SJSA1 (cell line): ENCODE measurements at places on chromosomes 1 and 21. TPM values are rescaled to one million over a fixed set of nuclear protein-coding genes. Genes with fewer than 3 reads are reported as not detected.

The OR10J5 gene
- total RNA-seq, result not detected in 2 replicates

The TNFSF4 gene
- total RNA-seq, result 0.16 and 0.24 TPM in 2 replicates

The BMP8B gene
- total RNA-seq, result 0.08 TPM in 1 of 2 replicates, not detected in the other

The PLPPR5 gene
- total RNA-seq, result not detected in 2 replicates

The SERPINC1 gene
- 0.34 TPM in 1 of 2 replicates, not detected in the other for total RNA-seq

The MRAP gene
- not detected in 2 replicates for total RNA-seq

The EFNA1 gene
- 0.89 and 0.91 TPM in 2 replicates for total RNA-seq

The DENND2C gene
- 1.5 TPM in 2 replicates for total RNA-seq

DNA sequence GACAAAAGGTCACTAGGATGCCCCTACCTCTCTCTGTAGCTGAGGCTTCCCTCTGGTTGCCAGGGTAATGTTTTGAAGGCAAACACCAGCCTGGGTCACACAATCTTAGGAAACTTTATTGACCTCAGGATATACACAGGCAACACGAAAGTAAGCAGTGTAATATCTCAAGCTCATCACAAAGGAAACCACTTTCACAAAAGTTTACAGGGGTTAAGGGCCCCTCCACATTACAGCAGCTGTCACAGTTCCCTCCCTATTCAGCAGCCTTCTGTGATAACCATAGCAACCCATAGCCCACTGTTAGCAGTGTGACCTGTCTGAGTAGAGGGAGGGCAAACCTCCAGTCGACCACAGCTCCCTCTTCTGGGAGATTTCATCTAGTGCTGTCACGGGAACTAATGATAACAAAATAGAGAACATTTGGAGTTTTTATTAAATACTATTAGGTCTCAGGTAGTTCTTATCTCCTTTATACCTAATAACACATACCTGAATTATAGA is 149.8 kb downstream of the PTPRC start:
- H3K4me3 ChIP-seq, result no peak overlapping the region
- H3K4me1 ChIP-seq, result no peaks in the 10 kb centered on the region
- H3K27ac ChIP-seq, result no peak overlapping the region
- H3K36me3 ChIP-seq, result no peaks in the 10 kb centered on the region

DNA sequence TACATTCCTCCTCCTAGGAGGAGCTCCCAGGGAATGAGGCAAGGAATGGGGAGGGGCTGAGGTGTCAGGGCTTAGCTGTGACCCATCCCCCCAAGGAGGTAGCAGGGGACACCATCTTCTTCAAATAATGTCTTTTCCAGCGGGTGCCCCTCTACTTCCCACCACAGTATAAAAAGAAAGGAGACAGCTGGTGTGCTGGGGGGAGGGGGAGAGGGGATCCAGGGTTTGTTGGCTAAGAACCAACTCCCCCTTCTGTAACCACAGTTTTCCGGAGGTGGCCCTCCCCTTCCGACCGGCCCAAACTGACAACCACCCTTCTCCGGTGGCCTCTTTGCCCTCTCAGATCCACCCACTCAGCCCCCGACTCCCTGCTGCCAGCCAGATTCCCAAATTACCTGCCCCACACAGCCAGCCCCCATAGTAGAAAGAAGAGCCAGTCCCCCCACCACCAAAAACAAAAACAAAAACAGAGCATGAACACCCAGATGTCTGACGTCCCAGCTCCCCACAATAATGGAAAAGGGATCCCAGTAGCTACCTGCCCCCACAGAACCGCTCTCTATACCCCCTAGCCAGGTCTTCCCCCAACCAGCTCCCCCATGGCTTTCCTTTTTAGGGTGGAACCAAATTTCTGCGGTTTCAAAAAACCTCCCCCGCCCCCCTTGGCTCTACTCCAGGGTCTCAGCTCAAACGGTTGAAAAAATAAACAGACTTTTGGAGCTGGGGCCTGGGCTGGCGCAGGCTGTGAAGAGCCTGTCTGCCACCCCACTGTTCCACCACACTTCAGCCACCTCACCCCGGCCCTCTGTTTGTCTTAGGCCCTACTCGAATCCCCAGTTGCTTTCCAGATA is 2.1 kb downstream of the ARHGEF2 start:
- H3K27me3 ChIP-seq, result no peaks in the 10 kb centered on the region
- H3K4me3 ChIP-seq, result peak overlapping the region; percentile 78

DNA sequence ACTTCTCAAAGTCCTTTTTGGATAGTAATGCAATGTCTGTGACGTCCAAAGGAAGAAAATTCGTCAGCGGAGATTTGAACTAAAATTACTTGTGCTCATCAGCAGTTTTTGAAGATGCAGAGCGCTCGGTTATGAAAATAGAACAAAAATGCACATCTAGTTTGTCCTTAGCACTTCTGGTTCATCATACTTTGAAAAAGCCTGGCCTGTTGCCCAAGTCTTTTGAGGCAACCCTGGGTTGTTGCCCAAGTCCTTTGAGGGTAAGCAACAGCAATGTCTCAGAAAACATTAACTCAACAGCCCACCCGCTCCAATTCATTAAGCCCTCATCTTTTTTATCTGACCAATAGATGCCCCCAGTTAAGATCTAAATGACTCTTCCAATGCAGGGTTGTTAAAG is 91.9 kb downstream of the HUNK start:
- H3K36me3 ChIP-seq, result peaks cover 32% of the 10 kb centered on the region
- H3K4me3 ChIP-seq, result no peak overlapping the region
- no peaks in the 10 kb centered on the region for H3K4me1 ChIP-seq
- DNase-seq, result no peak
- H3K27me3 ChIP-seq, result no peaks in the 10 kb centered on the region
- no peak overlapping the region for H3K27ac ChIP-seq

DNA sequence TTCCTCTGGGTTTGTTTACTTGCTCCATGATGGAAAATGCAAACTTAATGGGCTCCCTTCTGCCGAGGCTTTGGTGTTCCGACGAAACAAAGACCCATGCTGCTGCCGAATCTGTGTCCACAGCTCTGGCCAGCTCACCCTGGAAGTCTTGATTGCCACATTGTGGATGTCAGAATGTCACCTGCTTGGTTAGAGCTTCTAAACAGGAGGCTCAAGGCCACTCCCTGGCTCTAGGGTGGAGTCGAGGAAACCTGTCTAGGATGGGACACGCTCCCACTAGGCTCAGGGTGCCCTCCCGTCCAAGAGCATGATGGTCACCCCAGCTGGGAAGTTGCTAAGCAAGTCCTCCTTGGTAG is 279.3 kb upstream of the VAMP3 start:
- DNase-seq, result no peak
- no peak overlapping the region for H3K27ac ChIP-seq
- no peak overlapping the region for H3K4me3 ChIP-seq
- no peaks in the 10 kb centered on the region; the same call in 1 of the 2 replicates for H3K27me3 ChIP-seq
- H3K4me1 ChIP-seq, result no peaks in the 10 kb centered on the region

- H3K27me3 ChIP-seq, result peaks cover 3% of the 10 kb centered on the region; the same call in 1 of the 2 replicates
- no peak overlapping the region for H3K27ac ChIP-seq
- no peaks in the 10 kb centered on the region for H3K4me1 ChIP-seq
- DNase-seq, result no peak
- H3K36me3 ChIP-seq, result no peaks in the 10 kb centered on the region
These were observed 39.3 kb upstream of the SLC35F3 start for GRCh38 chr1:233865216-233865615.

GRCh38 chr1:115413621-115414020 is 75.6 kb upstream of the NGF start:
- DNase-seq, result no peak
- H3K27ac ChIP-seq, result no peak overlapping the region; the same call in 1 of the 2 replicates
- no peaks in the 10 kb centered on the region for H3K27me3 ChIP-seq
- no peak overlapping the region for H3K4me3 ChIP-seq

DNA sequence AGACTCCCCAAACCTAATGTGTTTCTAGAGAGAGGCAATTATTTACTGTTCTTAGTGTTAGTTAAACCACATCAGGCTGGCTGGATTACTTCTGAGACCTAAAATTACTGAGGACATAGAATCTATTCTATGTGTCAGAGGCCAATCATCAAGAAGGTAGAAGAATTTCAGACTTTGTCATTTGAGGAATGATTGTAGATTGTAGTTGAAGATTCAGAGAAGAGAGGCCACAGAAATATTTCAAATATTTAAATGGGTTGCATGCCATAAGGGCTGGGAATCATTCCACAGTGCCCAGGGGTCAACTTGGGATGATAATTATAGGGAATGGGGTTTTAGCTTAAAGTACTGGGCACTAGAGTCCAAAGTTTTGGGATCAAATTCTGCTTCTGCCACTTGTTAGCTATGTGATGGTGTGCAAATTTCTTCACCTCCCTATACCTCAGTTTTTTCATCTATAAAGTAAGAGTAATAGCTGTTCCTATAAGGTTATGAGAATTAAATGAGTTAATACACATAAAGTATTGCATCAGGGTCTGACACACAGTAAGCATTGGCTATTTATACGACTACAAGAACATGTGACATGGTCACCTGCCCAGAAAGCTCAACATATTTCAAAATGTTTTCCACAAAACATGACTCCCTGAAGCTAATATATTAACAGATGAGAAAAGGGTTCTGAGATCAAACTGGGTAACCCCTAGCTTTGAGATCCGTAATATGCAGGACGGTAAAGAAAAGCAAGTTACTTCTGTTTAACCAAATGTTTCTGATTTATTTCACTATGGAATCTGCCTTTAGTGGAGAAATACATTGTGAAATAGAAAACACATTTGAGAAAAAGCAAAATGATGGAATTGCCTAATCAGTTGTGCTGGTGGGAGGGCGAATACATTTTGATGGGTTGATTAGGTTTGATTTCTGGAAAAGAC is 69.7 kb upstream of the SPAG17 start:
- H3K36me3 ChIP-seq, result no peaks in the 10 kb centered on the region
- H3K4me3 ChIP-seq, result no peak overlapping the region
- no peaks in the 10 kb centered on the region for H3K4me1 ChIP-seq
- no peaks in the 10 kb centered on the region; the same call in 1 of the 2 replicates for H3K27me3 ChIP-seq
- no peak overlapping the region for H3K27ac ChIP-seq
- no peak for DNase-seq

- peaks cover 2% of the 10 kb centered on the region; the same call in 1 of the 2 replicates for H3K36me3 ChIP-seq
- H3K4me1 ChIP-seq, result no peaks in the 10 kb centered on the region
- DNase-seq, result no peak
- H3K27me3 ChIP-seq, result no peaks in the 10 kb centered on the region
- H3K27ac ChIP-seq, result no peak overlapping the region
These were observed 30.2 kb downstream of the TMEM50B start for GRCh38 chr21:33449616-33450015.

- no peaks in the 10 kb centered on the region for H3K36me3 ChIP-seq
- H3K4me1 ChIP-seq, result peaks cover 3% of the 10 kb centered on the region; the same call in 1 of the 2 replicates
- no peak overlapping the region for H3K4me3 ChIP-seq
- DNase-seq, result no peak
- H3K27ac ChIP-seq, result no peak overlapping the region
- H3K27me3 ChIP-seq, result no peaks in the 10 kb centered on the region
These were observed 23.0 kb upstream of the PNRC2 start for GRCh38 chr1:23936481-23937176.

DNA sequence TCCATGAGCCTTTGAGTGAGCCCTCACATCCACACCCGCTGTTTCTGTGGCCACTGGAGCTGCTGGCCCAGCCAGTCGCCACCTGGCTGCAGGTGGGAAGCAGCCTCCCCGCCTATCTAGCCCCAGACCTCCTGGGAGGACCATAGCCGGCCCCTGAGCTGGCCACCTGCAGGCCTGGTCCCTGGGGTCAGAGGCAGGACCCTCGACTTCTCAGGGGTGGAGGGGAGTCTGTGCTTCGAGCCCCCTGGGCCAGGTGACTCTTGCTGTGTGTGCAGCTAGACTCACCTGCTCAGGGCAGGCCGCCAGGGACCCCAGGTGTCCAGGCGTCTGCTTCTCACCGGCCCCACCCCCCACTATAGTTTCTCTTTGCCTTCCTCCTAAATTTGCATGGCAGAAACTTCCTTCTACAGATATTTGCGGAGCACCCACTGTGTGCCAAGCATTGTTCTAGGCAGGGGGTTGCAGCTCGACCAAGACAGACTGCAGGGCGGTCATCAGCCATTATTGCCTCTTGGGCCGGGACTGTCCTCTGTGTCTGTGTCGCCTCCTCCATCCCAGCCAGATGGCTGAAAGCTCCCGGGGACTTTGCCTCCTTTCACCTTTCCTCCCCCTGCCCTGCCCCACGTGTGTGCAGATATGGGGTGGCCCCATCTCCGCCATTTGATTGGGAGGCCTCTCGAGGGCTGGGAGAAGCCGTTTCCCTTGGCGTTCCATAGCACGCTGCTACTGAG is 27.3 kb downstream of the SPSB1 start:
- H3K36me3 ChIP-seq, result peaks cover 46% of the 10 kb centered on the region
- H3K4me3 ChIP-seq, result no peak overlapping the region
- peaks cover 73% of the 10 kb centered on the region for H3K4me1 ChIP-seq
- no peaks in the 10 kb centered on the region for H3K27me3 ChIP-seq
- no peak for DNase-seq

- no peak overlapping the region for H3K4me3 ChIP-seq
- DNase-seq, result no peak
- no peaks in the 10 kb centered on the region for H3K4me1 ChIP-seq
- H3K27ac ChIP-seq, result no peak overlapping the region
- 0 out of 2 replicates have a peak, but pooled peaks cover 4% of the 10 kb centered on the region for H3K27me3 ChIP-seq
- H3K36me3 ChIP-seq, result no peaks in the 10 kb centered on the region
These were observed 63.7 kb downstream of the SYT14 start for GRCh38 chr1:210001751-210002150.

DNA sequence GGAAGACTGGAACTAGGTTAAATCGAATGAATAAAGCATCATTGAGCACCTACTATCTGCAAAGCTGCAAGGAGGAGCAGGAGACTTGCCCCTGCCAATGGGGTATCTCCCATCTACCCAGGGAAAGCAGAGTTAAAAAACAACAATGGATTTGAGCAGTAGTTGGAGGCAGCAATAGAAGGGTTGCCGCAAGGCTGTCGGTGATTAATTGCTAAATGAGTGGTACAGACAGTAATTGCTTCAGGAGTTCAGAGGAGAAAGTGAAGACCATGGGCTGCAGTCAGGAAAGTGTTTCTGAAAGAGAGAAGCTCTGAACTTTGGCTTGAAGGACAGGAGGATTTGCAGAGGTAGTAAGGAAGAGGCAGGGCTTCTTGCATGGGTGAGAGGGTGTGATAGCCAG is 152.9 kb downstream of the ACTL8 start:
- no peaks in the 10 kb centered on the region for H3K4me1 ChIP-seq
- peaks cover 39% of the 10 kb centered on the region for H3K27me3 ChIP-seq
- H3K36me3 ChIP-seq, result no peaks in the 10 kb centered on the region
- no peak overlapping the region for H3K4me3 ChIP-seq
- DNase-seq, result no peak
- no peak overlapping the region for H3K27ac ChIP-seq

GRCh38 chr1:180358649-180359048 is 128.6 kb downstream of the LHX4 start:
- H3K4me3 ChIP-seq, result no peak overlapping the region
- no peak for DNase-seq
- H3K27ac ChIP-seq, result no peak overlapping the region
- peaks cover 5% of the 10 kb centered on the region for H3K4me1 ChIP-seq

GRCh38 chr1:48043622-48044021 is 46.4 kb upstream of the TRABD2B start:
- no peak overlapping the region for H3K27ac ChIP-seq
- no peak for DNase-seq
- H3K4me3 ChIP-seq, result no peak overlapping the region
- H3K36me3 ChIP-seq, result no peaks in the 10 kb centered on the region
- H3K4me1 ChIP-seq, result peaks cover 33% of the 10 kb centered on the region

DNA sequence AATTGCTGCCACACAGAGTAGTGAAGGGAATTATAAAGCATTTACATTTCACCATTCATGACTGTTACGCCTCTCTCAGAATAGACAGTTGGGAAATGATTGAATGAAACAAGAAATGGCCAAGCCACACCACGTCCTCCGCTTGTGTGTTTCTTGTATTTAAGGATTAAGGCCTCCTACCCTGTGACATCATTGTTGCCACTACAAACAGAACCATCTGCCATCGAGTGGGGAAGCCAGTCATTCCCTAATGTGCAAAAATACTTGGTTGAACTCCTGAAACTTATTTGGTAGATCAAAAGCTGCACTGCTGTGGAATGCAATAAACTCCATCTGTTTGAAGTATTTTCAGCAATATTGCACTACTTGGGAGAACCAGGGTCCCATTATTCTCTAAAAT is 99.0 kb upstream of the C1orf105 start:
- DNase-seq, result no peak
- peak overlapping the region; percentile 17 for H3K4me3 ChIP-seq
- peak overlapping the region; percentile 83 for H3K27ac ChIP-seq
